ENCODE measurements at places on chromosomes 13 and 19.

DNA sequence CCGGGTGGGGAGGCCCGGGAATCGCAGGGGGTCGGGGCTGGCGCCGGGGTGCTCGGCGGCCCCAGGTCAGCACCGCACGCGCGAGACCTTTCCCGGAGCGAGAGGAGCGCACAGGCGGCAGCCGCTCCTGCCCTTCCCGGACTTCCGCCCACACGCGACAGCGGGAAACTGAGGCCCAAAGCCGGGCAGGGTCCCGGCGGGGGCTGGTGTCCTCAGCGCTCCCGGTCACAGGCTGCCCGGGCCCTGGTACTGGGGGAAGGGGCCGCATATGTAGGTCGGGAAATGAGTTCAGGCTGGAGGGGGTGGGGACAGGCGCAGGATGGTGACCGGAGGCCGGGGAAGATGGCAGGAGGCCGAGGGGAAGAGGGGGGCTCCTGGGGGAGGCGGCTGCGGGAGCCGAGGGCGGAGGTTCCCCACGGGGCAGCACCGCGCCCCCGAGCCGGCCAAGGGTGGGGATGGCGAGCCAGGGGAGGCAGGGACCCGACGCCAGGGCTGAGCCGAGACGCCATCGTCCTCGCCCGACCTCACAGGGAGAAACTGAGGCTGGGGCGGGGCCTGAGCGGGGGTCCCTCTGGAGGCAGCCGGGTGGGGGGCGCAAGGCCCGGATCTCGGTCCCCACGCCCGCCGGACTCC, 662 bp downstream of the CBARP start:
- no peak for DNase-seq

DNA sequence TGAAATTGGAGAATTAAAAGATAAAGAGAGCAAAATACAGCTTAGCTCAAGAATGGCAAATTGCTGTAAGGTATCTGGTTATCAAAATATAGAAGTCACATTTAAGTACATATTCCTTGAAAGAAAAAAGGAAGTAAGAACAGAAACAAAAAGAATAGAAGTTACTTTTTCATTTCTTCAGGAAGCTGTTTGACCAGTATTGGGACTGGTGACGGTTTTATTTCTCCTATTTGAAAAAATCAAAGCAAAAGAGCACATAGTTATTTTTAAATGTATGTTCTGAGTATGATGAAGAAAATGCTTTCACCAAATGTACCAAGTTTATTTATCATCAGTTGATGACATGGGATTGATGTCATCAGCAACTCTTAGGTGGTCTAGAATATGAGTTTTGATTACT, 83.1 kb upstream of the OXGR1 start:
- DNase-seq = no peak

- DNase-seq = peak; percentile 39
Observed at GRCh38 chr19:56309511-56310185, 5.0 kb downstream of the ZSCAN5A start.

GRCh38 chr19:46524308-46524707, 28.6 kb upstream of the PNMA8B start:
- no peak for DNase-seq

- DNase-seq = no peak
Observed at GRCh38 chr19:33437821-33438671, 64.5 kb downstream of the CEBPG start.

DNA sequence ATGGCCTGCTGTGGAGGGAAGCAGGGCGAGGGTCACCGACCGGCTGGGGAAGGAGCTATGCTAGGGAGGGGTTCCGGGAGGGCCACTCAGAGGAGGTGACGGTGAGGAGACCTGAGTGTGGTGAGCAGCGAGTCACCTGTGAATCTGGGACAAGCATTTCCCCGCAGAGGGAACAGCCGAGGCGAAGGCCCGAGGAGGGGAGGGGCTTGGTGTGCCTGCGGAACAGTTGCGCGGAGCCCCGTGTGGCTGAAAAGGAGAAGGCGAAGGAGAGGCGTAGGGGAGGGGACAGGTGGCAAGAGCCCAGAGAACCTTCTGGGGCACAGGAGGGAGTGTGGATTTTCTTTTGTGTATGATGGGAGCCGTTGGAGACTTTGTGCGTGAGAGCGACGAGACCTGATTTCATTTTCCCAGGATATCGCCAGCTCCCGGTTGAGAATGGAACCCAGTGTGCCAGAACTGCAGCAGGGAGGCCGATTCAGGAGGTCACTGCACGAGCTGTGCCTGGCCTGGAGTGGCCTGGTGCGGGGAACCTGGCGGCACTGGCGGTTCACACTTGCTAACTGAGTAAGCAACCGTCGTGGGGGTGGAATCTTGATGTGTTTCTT, 117.7 kb upstream of the ZNF507 start:
- no peak for DNase-seq

DNA sequence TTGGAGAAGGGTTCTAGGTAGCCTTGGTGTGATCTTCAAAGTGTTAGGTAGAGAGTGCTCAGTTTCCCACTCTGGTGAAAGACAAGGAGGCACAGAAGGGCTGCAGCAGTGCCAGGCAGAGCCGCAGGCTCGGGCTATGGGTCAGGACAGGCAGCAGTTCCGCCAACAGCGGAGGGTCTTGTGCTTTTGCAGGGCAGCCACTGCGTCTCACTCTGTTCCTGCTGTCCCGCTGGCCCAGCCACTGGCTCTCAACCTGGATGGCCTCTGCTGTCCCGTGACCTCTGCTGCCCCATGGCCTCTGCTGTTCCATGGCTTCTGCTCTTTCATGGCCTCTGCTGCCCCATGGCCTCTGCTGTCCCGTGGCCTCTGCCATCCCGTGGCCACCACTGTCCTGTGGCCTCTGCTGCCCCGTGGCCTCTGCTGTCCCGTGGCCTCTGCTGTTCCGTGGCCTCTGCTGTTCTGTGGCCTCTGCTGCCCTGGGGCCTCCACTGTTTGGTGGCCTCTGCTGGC, 175.7 kb downstream of the URI1 start:
- DNase-seq = no peak

- DNase-seq = no peak
Observed at GRCh38 chr13:78185700-78186099, 267.1 kb upstream of the EDNRB start.

DNA sequence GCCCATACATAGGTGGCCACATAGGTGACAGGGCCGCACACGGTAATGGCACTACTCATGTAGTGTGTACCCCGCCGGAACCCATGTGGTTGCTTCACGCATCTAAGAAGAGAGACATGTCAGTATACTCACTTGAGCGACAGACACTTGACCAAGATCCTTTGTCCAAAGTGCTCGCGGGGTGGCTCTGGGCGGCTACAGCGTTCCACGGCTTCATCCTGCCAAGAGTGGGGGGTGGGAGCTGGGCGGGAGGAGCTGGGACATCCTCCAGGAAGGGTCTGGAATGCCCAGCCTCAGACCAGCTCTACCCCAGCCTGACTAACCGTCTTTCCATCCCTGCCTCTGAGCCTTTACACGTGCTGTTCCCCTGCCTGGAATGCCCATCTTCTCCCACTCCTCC, 8.5 kb downstream of the ANGPTL8 start:
- no peak for DNase-seq

- no peak for DNase-seq
Observed at GRCh38 chr13:106038752-106039151, 496.7 kb downstream of the EFNB2 start.

GRCh38 chr13:53088871-53089270, 60.3 kb downstream of the OLFM4 start:
- no peak for DNase-seq

GRCh38 chr19:12606796-12607195, 3.8 kb downstream of the ZNF490 start:
- no peak for DNase-seq

- DNase-seq = no peak
Observed at GRCh38 chr13:23644126-23644419, 73.9 kb downstream of the TNFRSF19 start.

GRCh38 chr13:85729296-85729695, 69.9 kb downstream of the SLITRK6 start:
- no peak for DNase-seq

DNA sequence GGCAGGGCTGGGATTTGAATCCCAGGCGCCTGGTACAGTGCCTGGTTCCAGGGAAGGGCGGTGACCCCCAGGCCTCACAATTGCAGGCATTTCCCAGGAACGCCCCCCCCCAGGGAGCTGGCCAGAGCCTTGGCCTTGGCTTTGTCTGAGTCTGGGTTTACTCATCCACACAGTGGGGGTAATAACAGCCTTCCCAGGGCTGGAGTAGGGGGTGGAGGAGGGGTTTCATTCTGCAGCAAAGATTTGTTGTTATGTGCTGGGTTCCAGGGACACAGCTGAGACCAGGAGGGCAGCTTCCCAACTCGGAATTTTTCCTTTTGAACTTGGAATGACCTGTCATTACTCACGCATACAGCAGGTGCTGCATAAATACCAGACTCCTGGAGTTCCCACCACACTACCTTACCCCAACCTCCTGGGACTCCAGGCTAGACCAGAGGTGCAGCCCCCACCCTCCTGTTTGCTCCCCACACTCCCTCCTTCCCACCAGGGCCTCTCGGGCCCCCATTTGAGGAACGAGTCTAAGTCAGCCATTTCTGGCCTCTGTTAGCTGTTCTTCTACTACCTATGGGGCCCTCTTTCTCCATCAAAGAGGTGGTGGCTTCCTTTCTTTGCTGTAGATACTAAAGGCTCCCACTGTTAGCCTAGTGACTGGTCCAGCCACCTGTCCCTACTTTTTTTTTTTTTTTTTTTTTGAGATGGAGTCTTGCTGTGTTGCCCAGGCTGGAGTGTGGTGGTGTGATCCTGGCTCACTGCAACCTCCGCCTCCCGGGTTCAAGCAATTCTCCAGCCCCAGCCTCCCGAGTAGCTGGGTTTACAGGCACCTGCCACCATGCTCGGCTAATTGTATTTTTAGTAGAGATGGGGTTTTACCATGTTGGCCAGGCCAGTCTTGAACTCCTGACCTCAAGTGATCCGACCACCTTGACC, 1.6 kb upstream of the ADAMTS10 start:
- no peak for DNase-seq

DNA sequence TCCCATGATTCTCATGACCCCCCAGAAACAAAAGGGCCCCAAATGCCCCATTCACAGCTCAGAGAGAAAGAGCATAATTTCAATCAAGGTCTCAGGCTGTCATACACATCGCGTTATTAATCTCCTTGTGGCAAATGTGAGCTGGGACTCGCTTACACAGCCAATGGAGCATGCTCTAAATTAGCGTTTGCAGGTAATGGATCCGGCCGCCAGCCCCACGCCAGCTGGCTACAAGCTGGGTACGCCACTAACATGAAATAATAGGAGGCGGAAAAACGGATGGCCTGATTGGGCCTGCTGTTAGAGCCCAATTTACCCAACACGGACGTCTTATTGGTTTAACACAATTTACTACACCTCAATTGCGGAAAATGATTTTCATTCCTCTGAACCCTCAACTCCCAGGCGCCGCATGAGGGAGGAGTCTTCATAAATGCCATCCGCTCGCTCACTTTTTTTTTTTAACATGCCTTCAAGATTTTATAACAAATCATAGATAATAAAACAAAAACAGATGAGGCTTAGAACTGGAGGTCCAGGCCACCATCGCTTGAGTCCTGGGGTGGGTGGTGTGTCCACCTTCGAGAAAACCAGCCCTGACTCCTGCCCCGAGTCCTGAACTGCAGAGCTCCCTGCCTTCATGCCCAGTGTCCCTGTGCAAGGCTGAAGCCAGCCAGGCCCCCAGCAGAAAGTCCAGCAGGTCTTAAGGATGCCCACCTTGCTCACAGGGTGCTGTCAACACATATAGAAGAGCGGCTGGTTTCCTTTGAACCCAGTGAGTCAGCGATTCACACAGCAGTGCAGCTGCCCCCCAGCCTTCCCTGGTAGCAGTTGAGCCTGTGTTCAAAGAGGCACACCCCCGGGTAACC, 62.1 kb downstream of the PEPD start:
- DNase-seq = no peak

- no peak for DNase-seq
Observed at GRCh38 chr13:110062077-110062776, 244.7 kb downstream of the COL4A1 start.

DNA sequence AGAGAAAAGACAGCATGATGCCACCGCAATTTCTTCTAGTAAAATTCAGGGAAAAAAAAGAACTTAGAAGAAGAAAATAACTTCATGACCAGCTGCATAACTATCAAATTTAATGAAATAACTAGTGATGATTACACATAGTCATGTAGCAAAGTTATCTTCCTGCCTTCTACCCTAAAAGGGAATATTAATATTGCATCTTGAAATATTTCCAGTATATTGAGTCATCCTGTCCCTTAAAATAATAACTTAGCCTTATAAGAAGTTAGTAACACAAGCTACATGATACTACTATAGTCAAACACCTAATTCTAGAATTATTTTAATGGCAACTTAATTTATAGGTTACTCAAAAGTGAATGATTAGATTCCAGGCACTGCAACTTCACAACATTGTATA, 289.2 kb downstream of the KLF12 start:
- DNase-seq = no peak

DNA sequence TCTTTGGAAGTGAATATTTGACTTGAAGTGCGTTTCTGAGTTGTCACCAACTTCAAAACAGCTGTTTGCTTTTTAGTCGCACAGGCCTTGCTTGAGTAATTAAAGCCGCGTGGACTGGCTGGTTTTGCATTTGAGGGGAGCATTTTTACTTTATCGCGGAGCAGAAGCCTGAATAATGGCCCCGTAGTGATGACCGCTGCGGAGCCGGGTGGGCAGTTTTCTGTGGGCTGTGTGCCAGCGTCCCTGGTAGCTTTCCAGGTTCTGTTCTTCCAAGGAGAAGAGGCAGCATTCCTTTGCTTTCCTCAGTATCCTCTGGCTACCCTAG, 1.1 kb downstream of the NAA16 start:
- no peak for DNase-seq
